ENCODE measurements at places on chromosomes 16 and 17.

DNA sequence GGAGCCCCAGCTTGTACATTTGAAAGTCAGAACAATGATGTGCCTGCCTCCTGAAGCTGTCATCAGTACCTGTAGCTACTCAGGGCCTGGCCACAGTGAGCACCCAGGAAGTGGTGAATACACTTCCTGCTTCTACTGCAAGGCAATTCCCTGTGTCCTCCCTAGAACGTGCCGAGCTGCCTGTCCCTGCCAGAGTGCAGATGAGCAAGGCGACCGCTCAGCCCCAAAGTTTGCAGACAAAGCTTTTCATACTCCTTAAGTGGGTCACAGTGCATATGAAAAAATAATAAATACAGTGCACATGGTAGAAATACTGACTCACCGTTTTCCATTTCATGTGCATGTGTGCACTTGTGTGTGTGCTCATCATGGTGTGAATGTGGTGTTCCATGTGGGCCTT lies 77.3 kb downstream of the MPRIP start:
- DNase-seq: peak; percentile 67

DNA sequence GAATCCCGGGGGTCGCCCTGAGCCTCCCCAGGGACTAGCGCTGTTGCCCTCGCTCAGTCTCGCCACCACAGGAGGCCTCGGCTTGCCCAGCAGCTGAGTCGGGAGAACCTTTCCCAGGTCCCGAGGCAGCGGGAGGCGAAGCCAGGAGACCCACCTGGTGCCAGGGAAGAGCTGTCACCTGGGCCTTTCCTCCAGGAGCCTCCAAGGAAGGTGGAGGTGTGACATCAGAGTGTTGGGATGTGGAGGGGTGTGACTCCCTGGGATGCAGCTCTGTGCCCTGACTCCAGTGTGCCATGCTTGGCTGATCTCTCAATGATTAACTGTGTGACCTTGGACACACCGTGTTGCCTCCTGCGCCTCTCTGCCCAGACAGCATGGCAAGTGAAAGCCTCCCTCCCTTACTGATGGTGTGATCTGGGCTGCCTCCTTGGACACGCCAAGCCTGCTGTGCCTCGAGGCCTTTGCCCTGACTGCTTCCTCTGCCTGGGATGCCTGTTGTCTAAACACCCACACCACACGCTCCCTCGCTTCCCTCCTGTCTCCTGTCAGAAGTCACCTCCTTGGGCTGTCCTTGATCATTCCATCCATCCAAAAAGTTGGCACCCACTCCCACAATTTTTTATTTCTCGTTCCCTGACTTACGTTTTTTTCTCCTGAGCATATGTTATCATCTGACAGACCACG lies 88.0 kb downstream of the CMIP start:
- DNase-seq: no peak

- DNase-seq: no peak
These were observed 210.7 kb downstream of the STX8 start for GRCh38 chr17:9364837-9365430.

DNA sequence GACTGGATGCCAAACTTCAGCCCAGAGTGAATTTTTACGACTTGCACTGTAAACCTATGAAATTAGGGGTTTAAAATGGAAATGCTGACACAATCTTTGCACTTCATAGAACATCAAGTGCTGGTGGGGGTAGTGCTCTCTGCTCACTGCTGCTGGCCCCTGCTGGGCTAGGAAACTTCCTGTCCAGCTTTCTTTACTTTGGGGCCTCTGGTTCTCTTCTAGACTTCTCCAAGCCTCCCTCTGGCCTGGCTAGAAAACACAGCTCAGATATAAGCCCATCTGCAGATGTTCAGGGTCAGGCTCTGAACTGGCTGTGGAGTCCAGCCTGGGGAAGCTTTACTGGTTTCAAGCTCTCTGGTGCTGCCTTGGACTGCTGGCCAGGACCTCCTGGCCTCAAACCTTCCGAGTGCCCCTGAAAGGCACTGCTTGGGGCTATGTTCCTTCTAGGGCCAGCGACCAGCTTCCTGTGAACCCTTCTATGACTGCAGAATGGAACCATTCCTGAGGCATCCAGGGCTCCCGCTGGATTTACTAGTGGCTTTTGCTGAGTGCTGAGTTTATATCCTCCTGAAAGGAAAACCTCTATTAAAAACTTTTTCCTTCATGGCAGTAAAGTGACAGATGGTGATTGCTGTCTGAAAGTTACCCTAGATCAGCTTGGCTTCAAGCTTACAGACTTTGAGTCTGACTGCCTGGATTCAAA lies 59.4 kb downstream of the TBX4 start:
- DNase-seq: no peak

- DNase-seq: peak; percentile 93
These were observed at the start of gene TP53I13 for GRCh38 chr17:29568331-29569244. TP53I13 (plus strand) TSS chr17:29568701; CDS start chr17:29568759, 58 bp downstream.

DNA sequence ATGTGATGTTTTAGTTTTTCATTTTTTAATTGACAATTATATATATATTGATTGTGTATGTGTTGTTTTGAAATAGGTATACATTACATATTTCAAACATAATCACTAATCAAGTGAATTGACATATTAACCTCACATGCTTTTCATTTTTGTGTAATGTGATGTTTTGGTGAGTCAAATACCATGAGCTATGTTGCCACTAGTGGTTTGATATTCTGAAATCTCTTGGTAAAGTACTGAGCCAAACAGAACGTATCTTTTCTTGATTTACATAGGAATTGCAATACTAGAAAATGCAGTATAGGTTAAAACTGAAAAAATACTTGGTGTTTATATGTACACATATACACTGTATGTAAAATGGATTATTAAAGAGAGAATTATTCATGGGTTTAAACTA lies 65.2 kb upstream of the SIAH1 start:
- no peak for DNase-seq
